ENCODE measurements at places on chromosomes 6 and 20.

DNA sequence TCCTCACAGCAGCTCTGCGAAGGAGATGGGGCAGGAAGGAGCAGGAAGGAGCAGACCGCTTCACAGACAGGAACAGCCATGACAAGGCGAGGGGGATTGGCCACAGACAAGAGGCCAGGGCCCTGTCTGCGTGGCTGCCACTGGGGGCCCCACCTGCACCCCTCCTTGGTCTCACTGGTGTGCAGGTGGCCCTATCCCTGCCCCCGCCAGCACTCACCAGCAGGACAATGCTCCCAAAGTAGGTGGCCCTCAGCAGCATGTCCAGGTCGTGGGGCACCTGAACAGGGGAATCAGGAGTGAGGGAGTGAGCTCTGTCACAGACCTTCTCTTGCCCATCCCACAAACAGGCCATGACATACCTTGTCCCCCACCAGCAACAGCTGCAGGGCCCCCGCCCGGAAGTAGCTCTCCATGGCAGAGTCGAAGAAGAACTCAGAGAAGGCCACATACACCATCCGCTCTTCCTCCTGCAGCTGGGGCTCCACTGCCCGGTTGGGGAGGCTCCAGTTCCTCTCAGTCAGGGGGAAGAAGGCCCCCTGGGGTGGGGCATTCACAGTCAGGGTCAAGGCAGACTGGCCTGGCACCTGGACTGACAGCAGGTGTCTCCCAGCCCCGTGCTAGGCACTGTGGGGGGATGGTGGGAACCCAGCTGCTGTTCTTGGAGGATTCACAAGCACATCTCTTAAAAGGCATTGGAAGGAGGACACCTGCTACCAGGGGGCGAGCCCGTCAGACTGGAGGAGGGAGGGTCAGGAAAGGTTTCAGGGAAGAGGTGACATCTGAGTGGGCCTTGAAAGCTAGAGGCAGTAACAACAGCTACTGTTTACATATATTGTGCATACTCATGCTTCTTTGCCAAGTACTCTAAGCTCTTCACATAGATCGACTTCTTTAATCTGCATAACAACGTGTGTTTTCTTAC lies 7.1 kb downstream of the PLTP start:
- no peak for DNase-seq

DNA sequence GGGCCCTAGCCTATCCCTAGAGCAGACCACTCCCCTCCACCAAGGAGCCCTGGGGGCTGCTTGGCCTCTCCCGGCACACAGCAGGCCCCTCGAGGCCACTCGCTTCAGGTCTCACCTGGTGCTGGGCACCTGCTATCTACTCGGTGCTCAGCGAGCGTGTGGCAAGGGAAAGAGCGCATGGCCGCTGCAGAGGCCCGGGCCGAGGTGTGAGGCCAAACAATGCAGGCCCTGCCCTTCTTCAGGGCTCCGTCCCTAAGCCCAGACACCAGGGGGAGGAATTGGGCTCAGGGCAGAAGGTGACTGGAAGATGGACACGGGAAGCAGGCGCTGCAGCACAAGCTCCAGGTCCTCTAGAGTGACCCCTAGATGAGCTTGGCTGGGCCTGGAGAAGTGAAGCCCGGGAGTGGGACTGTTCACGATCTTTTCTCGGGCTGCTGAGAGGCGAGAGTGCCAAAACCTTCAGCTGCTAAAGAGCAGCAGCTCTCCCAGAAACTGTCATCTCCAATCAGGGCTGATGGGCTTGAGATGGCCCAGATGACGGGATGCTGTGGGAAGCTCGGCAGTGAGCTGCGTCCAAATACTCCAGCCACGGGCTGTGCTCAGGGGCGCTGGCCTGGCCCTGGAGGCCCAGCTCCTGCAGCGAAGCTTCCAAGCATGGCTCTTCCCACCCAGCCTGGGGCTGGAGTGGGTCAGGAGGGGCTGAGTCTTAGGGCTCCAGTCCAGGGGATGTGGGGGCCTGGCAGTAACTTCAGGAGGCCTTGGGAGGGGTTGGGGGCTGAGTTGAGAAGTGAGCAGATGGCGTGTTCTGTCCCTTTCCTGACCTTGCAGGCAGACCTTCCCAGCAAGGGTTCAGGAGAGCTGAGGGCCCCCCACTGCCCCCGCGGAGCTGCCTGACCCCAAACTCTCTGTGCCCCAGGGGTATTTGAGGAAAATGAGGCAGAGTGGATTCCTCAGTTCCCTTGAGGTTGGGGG lies 43.7 kb downstream of the APCDD1L start:
- DNase-seq = no peak

GRCh38 chr20:8470156-8470555 lies 338.1 kb downstream of the PLCB1 start:
- DNase-seq = no peak

GRCh38 chr6:76881414-76881813 lies 581.9 kb downstream of the HTR1B start:
- no peak for DNase-seq

DNA sequence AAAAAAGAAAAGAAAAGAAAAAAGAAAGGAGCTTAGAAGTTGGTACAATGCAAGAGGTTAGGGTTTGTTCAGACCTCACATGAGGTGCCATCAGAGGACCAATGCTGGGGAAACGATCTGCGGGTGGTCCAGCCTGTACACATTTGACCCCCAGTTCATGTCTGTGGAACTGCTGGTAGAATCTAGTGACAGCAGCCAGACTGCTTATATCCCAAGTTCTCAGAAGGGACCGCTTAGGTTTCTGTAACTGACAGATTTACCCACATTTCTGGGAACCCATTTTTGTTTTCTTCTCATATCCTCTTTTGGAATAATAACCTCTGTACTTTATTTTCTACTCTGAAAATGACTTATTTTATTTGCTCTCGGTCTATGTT lies 4.7 kb downstream of the PPP1R18 start:
- DNase-seq = no peak

- DNase-seq = no peak
Measured at GRCh38 chr6:280775-281468, 11.4 kb upstream of the DUSP22 start.

DNA sequence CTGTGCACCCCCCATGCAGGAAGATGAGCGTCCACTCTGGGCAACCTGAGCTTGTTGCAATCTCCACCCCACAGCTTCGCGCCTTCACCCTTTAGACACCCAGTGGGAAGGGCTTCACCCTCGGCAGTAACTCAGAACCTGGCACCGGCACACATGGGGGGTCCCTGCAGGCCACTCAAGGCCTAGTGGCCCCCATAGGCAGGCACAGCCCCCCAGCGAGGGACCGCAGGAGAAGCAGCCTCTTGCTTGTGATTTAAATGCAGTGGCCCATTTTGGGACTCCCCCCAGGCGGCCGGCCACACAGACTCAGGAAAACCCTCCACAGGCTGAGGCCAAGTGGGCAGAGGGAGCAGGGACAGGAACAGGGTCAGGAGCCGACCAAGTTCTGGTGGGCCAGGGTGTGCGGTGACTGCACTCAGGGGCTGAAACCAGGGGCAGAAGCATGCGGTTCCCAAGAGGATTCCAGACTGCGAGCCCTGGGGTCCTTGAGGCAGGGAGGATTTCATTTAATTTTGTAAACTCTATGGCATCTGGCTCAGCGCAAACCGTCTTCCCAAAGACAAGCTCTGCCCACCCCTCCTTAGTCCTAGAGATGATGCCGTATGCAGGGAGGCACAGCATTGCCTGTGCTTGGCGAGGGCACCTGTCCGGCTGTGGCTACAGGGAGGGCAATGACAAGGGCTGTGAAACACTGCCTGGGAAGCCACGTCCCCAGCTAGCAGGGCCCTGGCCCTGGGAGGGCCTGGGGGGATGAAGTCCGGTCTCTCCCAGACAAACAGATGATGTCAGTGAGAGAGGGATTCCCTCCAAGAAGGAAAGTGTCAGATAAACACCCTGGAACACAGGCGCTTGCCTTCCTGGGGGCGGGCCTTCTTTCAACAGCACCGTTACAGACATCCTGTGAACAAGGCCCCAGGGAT lies 52.9 kb upstream of the GPR31 start:
- DNase-seq = no peak

GRCh38 chr6:118645395-118645794 lies 6.0 kb downstream of the CEP85L start:
- DNase-seq = no peak

DNA sequence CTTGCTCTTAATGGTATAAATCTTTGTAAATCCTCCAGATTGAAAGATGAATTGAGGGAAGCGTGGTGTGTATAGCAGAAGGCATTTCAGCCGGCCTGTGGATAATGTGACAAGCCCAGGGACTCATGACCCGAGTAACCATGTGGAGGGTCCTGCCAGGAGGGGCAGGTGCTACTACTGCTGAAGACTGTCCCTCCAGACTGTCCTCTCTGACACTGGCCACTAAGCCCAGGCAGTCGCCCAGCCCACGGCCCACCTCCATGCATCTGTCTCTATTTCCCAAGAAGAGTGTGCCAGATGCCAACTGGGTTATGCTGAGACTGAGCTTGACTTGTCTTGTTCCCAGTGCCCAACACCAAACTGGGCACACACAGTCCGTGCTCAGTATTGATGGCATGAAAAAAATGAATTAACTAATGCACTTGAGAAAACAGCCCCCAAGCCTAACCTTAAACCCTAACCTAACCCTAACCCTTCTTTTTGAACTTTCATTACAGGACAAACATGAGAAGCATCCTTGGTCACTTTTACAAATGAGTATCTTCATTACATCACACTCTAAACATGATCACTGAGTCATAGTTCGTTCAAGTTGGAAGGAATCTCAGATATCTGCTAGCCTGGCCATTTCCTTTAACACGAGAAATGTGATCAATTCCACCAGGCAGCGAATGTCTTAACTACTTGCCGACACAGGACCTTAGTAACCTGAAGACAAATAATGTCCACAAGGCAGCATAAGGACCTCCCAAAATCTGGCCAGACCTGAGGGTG lies 182.2 kb upstream of the RREB1 start:
- no peak for DNase-seq

DNA sequence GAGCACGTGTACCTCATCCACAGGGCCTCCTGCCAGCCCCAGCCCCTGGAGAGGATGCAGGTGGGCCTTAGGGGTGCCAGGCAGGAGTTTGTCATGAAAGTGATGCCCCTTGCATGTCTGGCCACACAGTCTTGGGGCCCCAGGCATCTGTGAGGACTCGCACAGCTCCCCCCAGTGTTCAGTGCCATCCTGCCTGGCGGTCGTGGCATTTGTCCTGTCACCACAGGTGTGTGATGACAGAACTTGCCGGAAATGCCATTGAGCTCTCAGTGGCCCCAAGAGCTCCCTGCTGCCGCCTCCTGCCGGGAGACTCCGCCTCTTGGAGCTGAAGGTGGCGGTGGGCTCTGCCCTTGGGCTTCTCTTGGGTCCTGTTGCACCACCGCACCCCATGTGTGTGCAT lies 30.6 kb upstream of the ADRM1 start:
- no peak for DNase-seq

DNA sequence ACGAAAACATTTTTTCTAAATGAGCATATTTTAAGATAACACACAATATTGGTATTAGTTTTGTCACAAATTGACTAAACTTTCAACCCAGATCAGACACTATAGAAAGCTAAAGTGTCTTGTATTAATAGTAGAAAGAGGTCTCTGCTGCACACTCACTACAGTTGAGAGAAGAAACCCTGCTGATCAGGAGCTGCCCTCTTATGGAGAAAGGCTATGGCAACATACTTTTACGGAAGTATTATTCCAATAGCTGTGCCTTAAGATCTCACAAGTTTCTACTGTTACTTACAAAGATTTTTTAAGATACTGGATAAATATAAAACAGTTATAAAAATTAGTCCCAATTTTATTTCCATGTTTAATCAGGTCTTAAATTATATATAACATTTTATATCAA lies 155.7 kb downstream of the RIMS1 start:
- DNase-seq = no peak

DNA sequence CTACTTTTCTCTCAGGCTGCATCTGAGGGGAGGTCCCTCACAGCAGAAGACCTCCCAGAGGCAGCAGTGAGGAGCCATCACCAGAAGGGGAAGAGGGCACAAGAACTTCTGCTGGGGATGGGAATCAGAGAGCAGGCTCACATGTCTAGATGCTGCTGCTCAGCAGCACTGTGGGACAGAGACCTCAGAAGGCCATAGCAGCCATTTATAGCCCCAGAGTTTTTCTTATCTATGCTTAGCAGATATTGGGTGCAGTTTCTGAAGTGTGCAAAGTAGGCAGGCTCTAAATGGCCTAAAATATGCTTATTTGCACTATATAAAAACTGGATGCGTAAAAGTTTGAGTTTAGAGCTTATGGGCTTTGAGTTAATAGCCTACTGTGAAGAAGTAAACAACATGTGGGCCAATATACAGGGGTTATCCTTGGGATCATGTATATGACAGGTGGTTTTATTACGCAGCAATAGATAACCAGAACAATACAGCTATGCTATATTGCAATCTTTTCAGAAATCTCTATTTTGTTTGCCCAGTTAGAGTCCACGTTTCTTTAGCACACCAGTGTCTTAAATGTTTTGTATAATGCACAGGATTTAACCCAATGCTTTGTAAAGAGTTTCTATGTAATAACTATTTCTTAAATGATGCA lies 60.2 kb upstream of the TMEM244 start:
- DNase-seq = no peak

GRCh38 chr20:17327185-17328148 lies 100.6 kb downstream of the PCSK2 start:
- no peak for DNase-seq

GRCh38 chr6:19632230-19632629 lies 204.9 kb upstream of the ID4 start:
- DNase-seq = no peak

DNA sequence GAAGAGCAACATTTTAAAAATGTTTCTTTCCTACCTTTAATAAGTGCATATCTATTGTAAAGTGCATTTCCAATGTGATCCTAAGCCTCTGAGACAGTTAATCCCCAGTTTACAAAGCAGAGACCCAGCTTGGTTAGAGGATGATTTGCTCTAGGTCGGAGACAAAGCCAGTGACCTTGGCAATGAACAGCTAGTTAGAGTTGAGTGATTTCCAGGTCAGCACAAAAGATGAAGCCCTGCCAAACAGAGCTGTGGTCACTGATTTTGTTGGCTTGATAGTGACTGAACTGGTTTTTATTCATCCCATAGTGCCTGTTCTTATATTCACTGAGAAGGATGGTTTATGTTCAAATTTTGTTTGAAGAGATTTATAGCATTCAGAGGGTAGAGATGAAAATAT lies 56.6 kb upstream of the CD83 start:
- DNase-seq = no peak

DNA sequence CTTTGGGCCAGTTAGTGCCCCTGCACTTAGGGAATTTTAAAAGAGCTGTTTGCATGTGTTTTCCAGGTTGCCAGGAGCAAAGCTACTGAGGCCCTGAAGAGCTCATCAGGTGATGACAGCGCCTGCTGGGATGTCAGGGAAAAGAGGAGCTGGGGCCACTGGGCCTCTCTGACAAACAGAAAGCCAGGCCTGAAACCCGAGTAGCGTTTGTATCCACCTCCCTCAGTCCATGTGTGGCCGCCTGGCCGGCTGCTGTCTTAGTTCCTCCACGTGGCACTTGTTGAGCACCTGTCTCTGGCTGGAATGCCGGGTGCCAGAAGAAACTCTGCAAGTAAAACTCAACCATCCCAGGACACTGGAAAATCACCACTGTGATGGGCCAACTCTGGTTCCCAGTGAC lies 601.2 kb downstream of the CDH26 start:
- DNase-seq = no peak

- DNase-seq = no peak
Measured at GRCh38 chr20:61055180-61056010, 196.7 kb upstream of the CDH4 start.

Measured in activated naive CD8-positive, alpha-beta T cell treated with anti-CD3 and anti-CD28 coated beads, Interleukin-2, amount 50 U/mL, for 24 hours (primary cell).